ENCODE measurements at places on chromosomes 4 and X. TPM values are rescaled to one million over a fixed set of nuclear protein-coding genes. Genes with fewer than 3 reads are reported as not detected.

Gene RBM41
- total RNA-seq: 16.8 TPM

DNA sequence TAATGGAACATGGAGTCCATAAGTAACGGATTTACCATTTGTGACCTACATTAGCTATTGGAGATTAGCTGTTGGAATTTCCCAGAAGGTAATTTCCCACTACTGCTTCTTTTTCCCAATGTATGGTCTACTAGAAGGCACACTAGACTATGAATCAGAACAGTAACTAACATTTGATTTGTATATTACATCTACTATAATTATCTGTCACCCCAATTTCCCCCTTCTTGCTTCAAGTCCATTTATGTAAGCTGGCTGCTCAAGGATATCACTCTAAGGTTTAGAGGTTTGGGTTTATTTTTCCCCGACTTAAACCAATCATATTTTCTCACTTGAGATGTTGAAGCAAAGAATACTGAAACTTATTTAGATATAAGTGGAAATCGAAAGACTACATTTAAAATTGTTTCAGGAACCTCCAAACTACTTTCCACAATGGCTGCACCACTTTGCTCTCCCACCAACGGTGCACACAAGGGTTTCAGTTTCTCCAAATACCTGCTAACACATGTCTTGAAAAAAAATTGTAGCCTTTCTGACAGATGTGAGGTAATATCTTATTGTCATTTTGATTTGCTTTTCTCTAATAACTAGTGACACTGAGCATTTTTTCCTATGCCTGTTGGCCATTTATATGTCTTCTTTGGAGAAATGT, 33.3 kb upstream of the H2AZ1 start:
- DNase-seq: no peak
- H3K4me3 ChIP-seq: no peak overlapping the region
- no peak overlapping the region for H3K27ac ChIP-seq
- H3K27me3 ChIP-seq: peaks cover 2% of the 10 kb centered on the region
- H3K36me3 ChIP-seq: no peaks in the 10 kb centered on the region
- no peaks in the 10 kb centered on the region for H3K4me1 ChIP-seq

DNA sequence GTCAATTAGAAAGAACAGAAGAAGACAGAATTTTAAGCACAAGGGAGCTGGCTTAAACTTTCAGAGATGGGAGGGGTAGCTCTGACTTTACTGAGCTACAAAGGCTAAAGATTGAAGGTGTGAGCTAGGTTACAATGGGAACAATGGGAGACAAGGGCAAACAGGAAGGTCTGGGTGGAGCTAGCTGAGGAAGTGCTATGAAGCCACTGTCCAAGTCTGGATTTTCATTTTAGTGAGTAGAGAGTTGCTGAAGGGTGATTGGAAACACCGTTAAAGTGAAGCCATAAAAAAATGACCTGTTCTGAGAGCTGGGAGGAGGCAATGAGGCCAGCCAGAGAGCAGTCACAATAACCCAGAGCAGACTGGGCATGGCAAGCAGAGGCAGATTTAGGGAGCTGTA, 104.3 kb upstream of the CITED1 start:
- DNase-seq: no peak
- H3K36me3 ChIP-seq: no peaks in the 10 kb centered on the region
- no peaks in the 10 kb centered on the region for H3K4me1 ChIP-seq
- H3K4me3 ChIP-seq: no peak overlapping the region

Gene POU3F4
- not detected for total RNA-seq

DNA sequence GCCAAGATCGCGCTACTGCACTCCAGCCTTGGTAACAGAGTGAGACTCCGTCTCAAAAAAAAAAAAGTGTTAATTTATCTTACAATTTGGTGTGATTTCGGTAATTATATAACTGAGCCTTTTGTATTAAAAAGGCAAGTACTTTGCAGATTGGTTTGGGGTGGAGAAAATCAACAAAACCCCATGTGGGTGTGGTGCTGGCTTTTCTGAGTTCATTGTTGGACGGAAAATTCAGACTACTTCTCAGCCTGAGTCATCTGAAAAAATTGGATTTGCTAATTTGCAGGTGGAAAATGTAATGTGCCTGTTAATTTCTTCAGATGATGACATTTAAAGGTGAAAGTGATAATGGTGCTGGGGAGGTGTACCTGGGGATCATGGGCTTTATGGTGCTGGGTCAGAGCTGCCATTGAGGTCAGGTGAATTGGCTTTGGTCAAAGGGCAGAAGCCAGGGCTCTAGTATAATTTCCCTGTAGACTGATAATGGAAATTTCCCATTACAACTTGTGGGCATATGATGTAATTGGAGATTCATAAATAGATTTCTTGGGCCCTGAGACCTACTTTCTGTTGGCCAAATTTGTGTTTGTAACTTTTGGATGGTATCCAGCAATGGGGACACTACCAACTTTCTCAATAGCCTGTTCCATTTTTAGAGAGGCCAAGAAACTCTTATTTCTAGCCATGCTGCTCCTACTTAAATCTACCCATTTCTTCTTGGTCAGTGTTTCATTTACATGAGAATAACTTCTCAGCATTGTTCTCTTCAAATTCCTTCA, 74.3 kb upstream of the TEX13D start:
- H3K36me3 ChIP-seq: no peaks in the 10 kb centered on the region
- H3K4me1 ChIP-seq: no peaks in the 10 kb centered on the region
- no peak overlapping the region for H3K27ac ChIP-seq
- H3K27me3 ChIP-seq: no peaks in the 10 kb centered on the region

All from CD4-positive, CD25-positive, alpha-beta regulatory T cell (primary cell).